Hematopoietic multipotent progenitor cell treated with erythropoietin and hydrocortisone succinate and interleukin-3 and kit ligand, for 15 days (in vitro differentiated cells): ENCODE measurements at places on chromosomes 16 and 17.
A peak's percentile ranks its signal among the peaks of the same experiment; 100 is the strongest.

DNA sequence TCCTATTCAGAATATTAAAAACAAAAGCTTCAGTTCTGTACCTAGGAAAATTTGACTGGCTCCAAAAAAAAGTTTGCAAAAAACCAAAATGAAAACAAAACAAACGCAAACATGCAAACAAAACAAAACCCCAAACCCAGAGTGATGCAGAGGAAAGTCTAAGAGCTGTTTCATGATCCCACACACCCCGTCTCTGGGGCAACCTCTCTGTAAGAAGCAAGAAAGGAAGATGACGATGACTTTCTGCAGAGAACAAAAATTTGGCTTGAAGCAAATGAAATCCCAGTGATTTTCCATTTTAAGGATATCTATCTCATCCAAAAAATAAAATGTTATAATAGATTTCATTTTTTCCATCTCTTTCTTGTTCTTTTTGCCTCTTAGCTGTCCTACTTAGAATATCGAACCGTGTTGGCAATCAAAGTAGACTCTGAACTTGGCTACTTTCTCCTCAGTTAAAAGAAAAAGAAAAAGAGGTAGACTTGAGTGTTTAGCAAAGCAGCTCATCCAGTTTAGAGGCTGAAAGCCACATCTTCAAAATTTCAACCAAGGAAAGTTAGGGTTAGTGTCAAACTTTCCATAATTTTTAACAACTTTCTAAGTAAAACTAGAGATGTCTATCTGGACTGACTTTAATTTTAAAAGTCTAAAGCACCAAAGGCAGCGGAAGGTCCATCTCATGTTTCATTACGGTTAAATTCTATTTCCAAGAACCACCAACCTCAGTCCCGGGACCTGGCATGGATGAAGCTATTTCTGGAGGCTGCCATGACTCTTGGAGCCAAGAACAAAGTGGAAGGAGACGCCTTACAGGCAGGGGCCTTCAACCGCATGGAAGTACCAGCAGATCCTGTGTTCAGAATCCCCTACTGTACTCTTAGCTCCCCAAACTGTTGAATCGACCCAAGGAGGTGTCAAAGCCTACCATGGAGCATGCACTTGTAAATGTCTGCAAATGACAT, 180.8 kb downstream of the XYLT1 start:
- DNase-seq: no peak

GRCh38 chr16:12906271-12906670, 4.9 kb downstream of the SHISA9 start:
- no peak for DNase-seq

DNA sequence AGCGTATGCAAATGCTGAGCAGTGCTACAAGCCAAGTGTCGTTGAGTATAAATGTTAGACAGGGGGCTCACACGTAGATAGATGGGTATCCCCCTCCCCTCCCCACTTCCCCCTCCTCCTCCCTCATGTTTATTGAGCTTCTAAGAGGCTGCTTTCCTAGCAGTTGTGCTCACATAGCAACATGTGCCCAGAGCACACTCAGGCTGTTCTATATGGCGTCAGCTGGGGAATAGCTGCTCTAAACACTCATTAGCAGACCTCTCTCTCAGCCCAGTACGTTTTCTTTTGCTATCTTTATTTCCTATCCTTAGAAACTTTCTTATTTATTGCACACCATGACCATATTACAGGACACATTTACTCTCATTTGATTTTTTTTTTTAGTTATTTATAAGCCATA, 1.8 kb downstream of the KCNJ2 start:
- DNase-seq: no peak

GRCh38 chr17:49210158-49211029, at the start of the genes ABI3 and GNGT2:
Gene ABI3, plus strand, starts transcription at chr17:49210707. Its CDS starts 18 bp downstream, at chr17:49210725.
Gene GNGT2, minus strand, starts transcription at chr17:49210574. Its CDS starts 3,152 bp downstream, at chr17:49207422.
- DNase-seq: no peak

DNA sequence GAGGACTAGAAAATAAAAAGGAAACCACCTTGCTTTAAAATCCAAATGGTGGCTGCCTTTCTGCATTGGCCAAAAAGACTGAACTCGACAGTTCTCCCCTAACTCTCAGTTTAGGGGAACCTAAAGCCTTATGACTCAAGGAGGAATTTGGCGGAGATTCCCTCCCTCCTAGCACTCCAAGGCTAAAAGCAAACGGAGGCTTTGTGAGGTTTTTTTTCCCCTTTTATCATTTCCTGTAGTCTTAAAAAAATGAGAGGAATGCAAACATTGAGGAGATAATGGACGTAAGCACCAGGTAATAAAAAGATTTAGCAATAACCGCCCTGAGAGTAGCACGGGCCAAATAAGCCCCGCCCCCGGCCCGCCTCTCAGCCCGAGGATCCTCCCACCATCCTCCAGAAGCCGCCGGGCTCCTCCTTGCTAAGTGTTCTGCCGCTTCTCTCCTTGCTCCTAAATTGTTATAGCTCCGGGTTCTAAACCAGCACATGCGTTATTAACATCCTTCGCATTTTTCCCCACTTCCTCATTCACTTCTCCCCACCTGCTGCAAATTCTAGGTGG, 5.8 kb upstream of the KIFC3 start:
- DNase-seq: peak; percentile 76

DNA sequence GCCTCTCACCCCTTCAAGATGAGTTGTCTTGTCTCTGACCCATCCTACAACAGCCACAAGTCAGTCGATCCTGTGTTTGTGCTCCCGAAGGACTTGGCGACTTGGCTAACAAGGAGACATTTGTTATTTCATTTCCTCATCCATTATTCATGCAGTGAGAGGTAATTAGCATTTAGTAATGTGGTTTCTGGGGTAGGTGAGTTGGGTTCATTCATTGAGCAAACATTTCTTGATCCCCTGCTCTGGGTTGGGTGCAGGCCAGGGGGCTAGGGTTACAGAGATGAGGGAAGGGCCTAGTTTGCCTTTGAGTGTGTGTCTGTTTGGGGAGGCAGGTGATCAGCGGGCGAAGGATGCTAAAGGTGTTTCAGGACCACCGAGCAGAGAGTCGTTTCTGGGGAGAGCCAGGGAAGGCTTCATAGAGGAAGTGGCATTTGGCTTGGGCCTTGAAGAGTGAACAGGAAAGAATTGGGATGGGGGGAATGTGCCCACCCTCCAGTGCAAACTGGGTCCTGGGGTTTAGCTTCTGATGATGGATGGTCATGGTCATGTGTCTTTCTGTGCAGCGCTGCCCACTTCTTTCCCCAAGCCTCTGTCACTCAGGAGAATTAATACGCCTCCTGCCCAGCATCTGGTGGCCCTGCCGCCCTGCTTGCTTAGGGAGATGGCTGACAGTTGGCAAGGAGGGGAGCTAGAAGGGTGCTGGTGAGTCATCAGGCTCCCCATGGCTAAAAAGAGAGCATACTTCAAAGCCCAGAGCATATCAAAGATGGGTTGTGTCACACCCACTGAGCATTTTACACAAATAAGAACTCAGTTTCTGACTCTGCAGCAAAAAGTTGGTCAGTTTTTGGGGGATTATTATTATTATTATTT, 38.5 kb downstream of the MSI2 start:
- peak; percentile 36 for DNase-seq

GRCh38 chr16:23976524-23976923, 140.7 kb downstream of the PRKCB start:
- no peak for DNase-seq

GRCh38 chr17:8002721-8003593, 542 bp downstream of the GUCY2D start:
- no peak for DNase-seq
